ENCODE measurements at places on chromosomes 13 and 19.
A peak's percentile ranks its signal among the peaks of the same experiment; 100 is the strongest.

DNA sequence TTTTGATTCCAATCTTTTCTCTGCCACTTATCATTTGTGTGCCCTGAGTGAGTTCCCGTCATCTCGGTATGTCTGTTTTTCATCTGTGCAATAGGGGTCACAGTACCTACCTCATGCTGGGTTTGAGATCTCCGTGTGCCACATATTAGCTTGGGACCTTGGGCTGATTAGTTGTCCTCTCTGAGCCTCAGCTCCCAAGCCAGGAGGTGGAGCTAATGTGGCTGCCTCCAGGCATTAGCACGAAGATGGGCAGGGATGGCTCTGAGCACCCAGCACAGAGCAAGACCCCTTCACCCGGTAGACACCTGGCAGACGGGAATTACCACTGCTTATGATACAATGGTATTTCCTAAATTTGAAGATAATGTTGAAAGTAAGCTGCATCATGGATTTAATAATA is 35.8 kb upstream of the XPO4 start:
- DNase-seq: no peak

GRCh38 chr13:57632276-57633140 is 964 bp downstream of the PCDH17 start:
- DNase-seq: no peak

GRCh38 chr13:52394586-52394985 is 11.4 kb downstream of the THSD1 start:
- DNase-seq: no peak

DNA sequence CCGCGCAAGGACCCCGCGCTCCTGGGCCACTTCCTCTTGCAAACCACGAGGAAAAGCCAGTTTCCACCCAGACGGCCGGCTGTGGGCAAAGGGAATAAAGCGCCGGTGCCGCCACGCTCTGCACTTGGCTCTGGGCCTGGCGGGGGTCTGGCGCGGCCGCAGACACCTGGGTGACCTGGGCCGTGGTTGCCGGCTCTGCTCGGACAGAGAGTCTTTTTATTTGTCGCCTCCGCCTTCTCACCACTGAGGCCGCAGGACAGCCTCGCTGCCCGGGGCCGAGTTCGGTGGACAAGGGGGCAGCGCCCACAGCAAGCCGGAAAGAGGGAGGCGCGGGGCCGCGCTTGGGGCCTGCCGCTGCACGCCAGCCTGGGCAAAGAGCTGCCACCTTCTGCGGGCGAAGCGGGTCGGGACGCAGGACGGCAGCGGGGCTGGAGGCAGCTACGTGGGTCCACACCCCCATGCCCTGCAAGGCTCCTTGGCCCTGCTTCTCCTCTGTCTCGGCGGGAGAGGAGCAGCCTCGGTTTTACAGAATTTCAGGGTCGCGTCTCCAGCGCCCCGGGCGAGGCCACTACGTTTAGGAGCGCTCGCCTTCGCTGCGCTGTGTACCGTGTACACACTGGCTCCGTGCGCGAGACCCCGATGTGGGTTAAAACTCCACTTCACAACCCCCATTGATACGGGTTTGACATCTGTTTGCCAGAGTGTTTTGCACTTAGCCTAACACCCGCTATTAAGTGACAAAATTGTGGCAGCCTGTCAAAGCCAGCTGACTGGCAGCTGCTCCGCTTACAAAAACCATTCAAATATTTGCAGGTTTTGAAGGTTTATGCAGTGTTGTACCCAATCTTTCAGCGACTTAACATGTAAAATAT is 13.0 kb upstream of the SOX1 start:
- DNase-seq: no peak

- peak; percentile 29 for DNase-seq
Observed at GRCh38 chr19:44202470-44202869, 9.9 kb upstream of the ZNF227 start.

DNA sequence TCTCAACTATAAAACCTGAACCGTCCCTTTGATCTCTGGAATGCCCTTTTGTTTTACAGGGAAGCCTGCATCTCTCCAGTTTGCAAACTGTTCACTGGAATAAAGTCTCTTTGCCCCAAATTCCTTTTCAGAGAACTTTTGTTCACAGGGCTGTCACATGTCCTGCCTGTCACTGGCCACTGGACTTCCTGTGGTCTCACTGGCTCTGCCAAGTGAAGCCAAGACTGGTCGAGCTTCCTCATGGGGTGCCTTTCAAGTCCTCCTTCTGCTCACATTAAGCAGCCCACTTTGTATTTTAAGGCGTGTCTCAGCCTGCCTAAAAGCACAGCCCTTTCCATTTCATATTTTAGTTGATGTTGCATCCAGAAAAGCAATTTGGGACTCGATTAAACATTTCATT is 215.7 kb downstream of the KATNAL1 start:
- no peak for DNase-seq

- no peak for DNase-seq
Observed at GRCh38 chr13:97325738-97326137, 103.6 kb downstream of the MBNL2 start.

- DNase-seq: no peak
Observed at GRCh38 chr13:99751517-99752199, 219.9 kb downstream of the ZIC5 start.

GRCh38 chr19:33052352-33052972 is 12.2 kb downstream of the RHPN2 start:
- no peak for DNase-seq

DNA sequence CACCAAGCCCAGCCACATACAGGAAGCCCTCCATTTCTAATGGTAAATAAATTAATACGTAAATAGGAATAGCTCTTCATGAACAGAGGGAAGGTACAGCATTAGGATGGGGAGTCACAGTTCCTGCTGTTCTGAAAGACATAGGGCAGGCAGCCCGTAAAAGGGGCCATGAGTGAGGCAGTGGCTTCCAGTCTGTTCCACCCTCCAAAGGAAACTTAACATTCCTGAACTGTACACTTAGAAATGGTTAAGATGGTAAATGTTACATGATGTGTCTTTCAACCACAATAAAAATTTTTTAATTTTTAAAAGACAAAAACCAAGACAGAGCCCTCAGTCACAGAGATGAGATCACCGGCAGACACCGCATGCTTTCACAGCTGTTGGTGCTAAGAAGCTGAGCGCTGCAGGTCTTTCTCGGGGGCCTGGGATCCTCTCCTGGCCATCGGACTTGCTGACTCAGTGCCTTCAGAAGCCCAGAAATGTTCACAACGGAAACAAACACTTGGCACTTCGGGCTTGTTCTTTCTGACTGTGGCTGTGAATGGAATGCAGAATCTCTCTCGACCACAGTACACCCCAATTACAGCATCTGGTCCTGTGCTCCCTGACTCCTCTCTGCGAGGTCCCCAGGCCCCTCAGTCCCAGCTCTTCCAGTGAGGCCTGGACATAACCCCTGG is 36.4 kb downstream of the EPS15L1 start:
- peak; percentile 95 for DNase-seq

DNA sequence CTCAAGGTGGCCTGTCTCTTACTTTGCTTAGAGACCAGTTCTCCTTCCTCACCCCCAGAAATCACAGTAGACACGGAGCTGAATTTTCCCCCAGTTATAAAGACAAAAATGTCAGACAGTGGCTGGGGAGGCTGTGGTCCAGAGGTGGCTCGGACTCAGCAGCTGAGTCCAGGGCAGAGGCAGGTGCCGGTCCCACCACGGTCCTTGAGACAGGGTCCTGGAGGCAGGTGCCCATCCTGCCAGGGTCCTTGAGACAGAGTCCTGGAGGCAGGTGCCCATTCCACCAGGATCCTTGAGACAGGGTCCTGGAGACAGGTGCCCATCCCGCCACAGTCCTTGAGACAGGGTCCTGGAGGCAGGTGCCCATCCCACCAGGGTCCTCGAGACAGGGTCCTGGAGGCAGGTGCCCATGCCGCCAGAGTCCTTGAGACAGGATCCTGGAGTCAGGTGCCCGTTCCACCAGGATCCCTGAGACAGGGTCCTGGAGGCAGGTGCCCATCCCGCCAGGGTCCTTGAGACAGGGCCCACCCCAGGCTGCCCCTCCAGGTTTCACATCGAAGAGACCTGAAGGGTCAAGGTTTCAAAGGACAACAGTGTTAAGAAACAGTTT is 23.1 kb downstream of the PEPD start:
- DNase-seq: no peak

GRCh38 chr13:109408591-109409382 is 377.6 kb downstream of the IRS2 start:
- no peak for DNase-seq

DNA sequence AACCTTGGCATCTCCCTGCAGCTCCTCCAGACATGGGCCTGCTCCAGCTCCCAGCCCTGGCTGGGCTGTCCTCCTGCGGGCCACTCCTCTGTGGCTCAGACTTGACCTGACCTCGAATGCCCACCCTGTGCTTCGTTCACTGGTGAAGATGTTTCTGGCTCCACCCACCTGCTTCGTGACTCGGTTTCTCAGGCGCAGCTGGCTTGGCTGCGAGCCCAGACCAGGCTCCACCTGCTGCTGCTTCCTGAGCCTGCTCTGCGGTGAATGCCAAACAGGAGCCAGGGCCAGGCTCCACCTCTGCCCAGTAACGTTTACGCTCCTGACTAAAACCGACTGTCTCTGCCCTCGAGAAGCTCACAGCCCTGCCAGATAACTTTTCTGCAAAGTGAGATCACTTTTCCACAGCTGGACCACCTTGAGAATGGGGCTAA is 8.9 kb upstream of the RSPH6A start:
- DNase-seq: no peak

GRCh38 chr19:2867025-2867991 is at the start of gene ZNF556:
Gene ZNF556 (plus strand): TSS chr19:2867335. CDS start chr19:2867422, 87 bp downstream.
- DNase-seq: no peak

GRCh38 chr13:70644052-70644451 is 535.8 kb upstream of the KLHL1 start:
- no peak for DNase-seq

- DNase-seq: no peak
Observed at GRCh38 chr13:102402290-102402689, 442 bp upstream of the FGF14 start.

DNA sequence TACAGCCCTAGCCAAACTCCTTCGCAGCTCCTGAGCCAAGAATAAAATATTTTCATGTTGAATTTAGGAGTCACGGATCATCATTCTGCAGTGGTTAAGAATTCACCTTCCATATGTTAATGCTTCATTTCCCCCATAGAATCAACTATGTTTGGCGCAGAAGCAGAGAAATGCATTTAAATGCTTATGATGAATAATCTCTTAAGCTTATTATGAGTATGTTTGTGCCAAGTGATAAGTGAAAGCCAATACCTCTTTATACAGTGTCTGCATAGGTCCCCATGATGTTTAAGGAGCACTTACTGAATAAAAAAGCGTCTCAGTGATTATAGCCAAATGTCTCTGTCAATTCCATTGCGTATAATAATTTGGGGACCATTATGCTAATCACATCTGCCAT is 32.7 kb upstream of the POMP start:
- DNase-seq: no peak
